KG1 (cell line): ENCODE measurements at places on chromosomes 3 and 15.
A peak's percentile ranks its signal among the peaks of the same experiment; 100 is the strongest.

DNA sequence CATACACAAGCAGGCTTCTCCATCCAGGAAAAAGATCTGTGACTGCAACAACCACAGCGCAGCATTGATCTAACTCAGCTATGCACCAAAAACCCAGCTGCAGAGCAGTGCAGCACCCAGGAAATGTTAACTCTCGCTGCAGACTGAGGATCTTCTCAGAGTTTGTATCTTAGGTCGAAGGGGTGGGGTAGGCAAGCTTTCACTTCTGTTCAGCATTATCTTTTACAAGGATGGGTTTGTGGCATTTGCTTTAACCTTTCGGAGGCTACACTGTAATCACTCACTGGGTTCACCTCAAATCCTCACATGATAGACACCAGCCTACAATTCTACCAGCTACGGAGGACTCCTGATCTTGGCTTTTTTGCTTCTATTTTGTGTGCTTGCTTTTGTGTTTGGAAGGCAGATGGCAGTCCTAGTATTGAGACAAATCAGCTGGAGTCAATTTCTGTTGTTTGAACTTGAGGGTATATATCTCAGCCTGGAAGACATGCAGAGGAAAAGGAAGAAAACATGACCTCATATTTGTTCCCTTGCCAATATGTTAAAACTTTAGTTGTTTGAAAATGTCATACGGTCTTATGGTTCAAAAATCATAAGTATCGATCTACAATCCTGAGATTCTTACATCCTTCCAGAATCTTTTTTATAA, 25.2 kb downstream of the LRRK1 start:
- DNase-seq = no peak

- no peak for DNase-seq
These were observed 32.7 kb downstream of the LYZL4 start for GRCh38 chr3:42377681-42378080.

DNA sequence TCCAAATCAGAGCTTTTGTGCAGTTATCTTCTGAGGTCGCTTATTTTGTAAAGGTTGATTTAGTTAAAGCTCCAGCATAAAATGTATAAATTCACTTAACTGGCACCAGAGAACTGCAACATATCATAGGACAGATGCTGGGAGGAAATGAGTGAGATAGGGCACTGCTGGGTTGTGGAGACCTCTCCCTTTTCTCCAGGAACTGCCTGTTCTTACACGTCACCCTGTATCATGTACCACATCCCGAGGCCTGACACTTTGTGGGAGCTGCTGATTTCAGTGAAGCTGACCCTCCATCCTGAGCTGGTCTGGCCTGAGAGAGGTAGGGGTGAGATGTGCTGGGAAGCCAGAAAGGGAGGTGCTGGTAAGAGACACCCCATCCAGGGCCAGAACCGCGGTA, 213.8 kb upstream of the FEZF2 start:
- no peak for DNase-seq

- no peak for DNase-seq
These were observed 5.8 kb downstream of the APBA2 start for GRCh38 chr15:28891588-28891987.

DNA sequence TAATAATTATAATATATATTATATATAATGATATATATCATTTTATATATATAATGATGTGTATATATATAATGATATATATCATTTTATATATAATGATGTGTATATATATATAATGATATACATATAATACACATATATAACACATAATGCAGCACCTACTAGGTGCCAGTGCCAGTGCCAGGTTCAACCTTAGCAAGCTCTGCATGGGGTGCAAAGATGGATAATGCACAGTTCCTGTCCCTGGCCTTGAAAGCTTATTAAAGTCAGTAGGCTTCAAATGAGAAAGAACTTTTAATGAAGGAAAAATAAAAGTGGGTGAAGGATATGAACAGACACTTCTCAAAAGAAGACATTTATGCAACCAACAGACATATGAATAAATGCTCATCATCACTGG, 192.7 kb upstream of the SLC2A2 start:
- DNase-seq = no peak

DNA sequence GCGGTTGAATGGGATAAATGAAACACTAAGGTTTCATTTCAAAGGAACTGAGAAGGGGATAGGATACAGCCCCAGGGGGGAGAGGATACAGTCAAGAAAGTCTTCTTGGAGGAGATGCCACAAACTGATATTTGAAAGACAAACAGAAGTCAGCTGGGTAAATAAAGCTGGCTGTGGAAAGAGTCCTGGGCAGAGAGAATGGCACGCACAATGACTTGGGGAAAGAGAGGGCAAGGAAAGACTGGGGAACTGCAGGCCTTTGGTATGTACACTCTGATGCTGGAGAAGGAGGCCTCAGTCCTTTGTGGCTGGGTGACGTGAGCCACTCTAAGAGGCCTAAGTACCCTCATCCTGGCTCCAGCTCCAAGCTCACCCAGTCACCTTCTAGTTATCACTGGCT, 45.2 kb upstream of the LMCD1 start:
- DNase-seq = no peak

DNA sequence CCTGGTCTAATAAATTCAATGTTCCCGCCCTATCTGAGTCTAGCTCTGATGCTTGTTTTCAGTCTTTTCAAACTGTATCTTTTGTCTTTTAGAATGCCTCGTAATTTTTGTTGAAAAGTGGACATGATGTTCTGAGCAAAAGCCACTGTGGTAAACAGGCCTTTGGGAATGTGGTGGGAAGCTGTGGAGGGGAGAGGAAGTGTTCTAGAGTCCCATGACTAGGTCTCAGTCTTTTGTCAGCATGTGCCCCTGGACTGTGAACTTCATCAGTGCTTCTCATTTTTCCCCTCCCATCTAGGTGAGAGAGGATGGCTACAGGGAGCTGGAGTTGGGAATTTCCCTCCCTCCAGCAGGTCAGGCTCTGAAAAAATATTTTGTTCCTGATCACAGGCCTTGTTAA, 33.7 kb downstream of the SUSD5 start:
- DNase-seq = no peak

DNA sequence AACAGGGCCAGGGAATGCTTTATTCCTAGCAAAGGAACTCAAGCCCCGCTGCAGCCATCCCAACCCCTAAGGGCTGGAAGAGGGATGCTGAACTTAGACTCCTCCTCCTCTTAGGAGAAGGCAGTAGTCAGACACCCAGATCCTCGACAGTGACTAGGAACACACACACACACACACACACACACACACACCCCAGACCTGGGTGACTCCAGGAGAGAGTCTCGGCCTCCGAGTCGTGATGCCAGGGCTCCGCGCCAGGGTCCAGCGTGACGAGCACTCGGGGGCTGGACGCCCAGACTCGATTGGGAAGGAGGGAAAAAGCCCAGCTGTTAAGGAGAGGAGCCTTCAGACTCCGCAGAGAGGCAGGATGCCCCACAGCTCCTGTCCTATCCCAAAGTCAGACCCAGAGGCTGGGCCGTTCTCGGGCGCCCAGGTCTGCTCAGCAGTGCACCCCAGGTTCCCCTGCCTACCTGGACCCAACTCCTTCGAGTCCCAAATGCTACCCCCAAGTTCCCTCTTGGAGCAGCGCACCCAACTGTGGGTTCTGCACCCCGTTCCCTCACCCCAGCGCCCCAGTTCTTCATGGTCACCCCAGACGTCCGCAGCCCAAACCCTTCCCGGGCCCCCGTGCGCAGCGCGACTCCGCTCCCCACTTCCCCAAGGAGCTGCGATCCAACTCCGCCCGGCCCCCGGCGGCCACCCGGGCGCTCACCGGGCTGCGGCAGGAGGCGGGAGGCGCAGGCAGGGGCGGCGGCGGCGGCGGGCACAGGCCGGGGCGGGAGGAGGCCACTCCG, 421 bp downstream of the BMF start:
- DNase-seq = no peak

GRCh38 chr15:96326328-96327154, 4.0 kb upstream of the NR2F2 start:
- DNase-seq = no peak

- DNase-seq = peak; percentile 18
These were observed 206.9 kb upstream of the BHLHE40 start for GRCh38 chr3:4772171-4772804.

GRCh38 chr15:52180196-52180835, 10.9 kb downstream of the GNB5 start:
- DNase-seq = no peak

GRCh38 chr3:64489361-64490044, 198.3 kb downstream of the ADAMTS9 start:
- no peak for DNase-seq

DNA sequence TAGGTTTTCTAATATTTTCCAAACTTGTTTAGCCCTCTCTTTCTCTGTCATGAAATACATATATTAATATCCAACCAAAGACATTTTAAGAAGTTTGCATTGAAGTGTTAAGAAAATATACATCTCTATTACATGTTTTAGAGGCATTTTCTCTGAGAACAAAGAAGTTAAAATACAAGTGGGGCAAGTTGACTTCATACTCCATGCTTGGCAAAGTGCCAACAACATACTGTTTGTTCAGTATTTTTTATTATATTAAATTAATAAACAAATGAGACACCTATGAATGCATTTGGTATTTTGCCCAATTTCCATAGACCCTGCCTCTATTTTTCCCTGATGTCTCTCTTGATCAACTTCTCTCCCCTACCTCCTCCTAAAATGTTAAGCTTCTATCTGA, 232.8 kb upstream of the MRPL3 start:
- DNase-seq = no peak

DNA sequence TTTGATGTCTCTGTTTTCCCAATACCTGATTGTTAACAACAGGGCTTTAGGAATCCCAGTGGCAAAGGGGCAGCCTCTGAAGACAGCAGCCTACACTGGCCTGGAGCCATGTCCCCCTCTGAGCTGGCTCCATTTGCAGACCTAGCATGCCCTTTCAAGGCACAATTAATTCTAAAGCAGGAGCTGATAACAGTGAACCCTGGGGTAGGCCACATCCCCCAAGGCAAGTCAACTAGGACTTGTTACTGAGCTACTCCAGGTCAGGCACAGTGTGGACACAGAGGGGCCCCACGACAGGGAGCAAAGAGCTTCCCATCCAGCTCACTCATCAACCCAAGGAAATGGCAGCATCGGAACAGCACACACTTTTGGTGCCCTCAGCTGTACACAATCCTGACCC, 51.9 kb downstream of the SPSB4 start:
- no peak for DNase-seq

GRCh38 chr3:157061265-157061664, 98.7 kb downstream of the CCNL1 start:
- DNase-seq = no peak

DNA sequence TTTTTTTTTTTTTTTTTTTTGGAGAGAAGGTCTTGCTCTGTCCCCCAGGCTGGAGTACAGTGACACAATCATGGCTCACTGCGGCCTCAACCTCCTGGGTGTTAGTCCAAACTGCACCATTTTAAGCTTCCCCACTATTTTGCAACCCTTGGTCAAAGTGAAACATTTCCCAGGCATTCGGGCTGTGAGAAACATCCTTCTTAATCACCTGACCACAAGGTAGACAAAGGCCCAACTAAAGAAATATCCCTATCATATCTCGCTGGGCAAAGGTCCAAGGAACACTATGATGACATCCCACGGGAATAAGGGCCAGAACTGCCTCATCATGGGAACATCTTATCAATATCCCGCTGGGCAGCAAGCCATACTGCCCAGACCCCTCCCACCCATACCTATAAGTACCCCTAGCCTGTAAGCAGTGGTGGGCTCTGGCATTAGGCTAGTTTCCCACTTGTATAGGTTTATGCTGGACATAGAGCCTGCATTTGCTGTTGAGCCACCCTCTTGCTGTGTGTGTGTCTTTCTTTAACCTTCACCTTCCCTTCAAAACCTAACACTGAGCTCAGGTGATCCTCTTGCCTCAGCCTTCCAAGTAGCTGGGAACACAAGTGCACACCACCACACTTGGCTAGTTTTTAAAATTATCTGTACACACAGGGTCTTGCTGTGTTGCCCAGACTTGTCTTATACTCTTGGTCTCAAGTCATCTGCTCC, 95.2 kb downstream of the SEMA5B start:
- DNase-seq = no peak

DNA sequence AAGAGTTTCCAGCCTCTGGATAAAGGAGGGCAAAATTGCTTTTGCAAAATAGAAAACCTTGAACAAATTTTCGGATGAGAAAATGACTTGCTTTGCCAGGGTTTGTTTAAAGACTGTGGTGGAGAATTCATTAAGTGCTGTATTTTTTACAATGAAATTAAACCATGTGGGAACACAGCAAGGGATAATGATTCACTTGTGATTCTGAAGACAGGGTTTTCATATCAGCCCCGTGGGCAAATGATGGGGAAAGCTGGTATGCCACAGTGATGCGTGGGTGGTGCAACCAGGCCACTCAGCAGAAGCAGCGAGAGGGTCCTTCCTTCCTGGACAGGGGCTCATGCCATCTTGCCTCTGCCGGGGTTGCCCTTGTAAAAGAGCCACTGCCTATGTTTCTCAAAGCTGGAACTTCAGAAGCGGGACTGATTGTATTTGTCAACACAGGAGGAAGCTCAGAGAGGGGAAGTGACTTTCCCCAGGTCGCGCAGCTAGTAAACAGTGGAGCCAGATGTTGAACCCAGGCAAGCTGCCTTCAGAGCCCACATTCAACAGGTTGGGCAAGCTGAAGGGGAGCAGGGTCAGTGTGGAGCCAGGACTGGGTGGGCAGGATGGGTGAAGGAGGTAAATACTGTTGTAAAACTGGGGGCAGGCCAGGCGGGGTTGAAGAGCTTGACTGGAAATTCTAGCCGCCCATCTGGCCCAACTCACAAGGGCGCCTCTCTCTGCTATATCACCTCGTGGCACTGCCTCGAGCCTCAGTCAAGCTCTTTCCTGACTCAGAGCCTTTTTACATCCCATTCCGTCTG, 79.1 kb downstream of the TOP2B start:
- no peak for DNase-seq

DNA sequence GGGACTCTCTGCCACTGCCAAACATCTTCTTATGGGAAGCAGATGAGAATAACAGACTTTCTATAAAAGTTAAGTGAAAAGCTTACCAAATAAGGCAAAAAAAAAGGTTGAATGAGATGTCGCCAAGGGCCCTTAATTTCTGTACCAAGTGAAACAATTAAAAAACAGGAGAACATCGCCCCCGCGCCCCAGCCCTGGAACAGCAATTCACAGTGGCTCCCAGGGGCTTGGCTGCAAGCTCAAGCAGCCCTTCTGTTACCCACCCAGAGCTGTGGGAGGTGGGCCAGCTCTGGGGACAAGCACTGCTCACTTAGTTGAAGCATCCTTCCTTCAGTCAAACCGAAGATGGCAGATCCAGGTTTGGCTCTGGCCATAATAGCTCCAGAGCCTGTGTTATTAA, 208.0 kb downstream of the ERC2 start:
- no peak for DNase-seq

DNA sequence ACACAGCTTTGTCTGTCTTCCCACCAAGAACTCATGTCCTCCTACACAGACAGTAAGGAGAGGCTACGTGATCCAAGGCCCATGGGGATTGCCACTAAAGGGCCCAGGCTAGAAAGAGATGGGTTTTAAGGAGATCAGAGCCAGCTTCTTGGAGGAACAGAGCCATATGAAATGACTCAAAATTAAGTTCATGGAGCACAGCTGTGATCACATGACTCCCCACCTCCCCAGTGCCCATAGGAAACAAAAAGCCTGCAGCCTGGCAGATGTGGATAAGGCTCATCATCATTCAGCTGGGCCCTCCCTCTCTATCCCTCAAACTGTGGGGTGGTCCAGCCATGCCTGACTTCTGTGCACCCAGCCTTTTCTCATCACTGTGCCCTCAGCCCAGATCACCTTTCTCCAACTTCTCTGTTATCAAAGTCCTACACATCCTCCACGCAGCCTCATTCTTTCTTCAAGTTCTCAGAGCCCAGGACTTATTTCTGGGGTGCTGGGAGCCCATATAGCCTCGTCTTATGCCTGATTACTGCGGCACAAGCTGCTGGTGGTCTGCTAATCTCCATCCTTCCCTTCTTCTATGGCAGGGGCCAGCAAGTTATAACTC, 137.6 kb downstream of the SMAD6 start:
- no peak for DNase-seq

- no peak for DNase-seq
These were observed 4.9 kb downstream of the PRICKLE2 start for GRCh38 chr3:64220161-64220914.
